Stimulated activated CD8-positive, alpha-beta memory T cell treated with anti-CD3 and anti-CD28 coated beads, Interleukin-4, amount 100 ng/mL, for 1 hour (primary cell): ENCODE measurements at places on chromosomes 11 and 22.

DNA sequence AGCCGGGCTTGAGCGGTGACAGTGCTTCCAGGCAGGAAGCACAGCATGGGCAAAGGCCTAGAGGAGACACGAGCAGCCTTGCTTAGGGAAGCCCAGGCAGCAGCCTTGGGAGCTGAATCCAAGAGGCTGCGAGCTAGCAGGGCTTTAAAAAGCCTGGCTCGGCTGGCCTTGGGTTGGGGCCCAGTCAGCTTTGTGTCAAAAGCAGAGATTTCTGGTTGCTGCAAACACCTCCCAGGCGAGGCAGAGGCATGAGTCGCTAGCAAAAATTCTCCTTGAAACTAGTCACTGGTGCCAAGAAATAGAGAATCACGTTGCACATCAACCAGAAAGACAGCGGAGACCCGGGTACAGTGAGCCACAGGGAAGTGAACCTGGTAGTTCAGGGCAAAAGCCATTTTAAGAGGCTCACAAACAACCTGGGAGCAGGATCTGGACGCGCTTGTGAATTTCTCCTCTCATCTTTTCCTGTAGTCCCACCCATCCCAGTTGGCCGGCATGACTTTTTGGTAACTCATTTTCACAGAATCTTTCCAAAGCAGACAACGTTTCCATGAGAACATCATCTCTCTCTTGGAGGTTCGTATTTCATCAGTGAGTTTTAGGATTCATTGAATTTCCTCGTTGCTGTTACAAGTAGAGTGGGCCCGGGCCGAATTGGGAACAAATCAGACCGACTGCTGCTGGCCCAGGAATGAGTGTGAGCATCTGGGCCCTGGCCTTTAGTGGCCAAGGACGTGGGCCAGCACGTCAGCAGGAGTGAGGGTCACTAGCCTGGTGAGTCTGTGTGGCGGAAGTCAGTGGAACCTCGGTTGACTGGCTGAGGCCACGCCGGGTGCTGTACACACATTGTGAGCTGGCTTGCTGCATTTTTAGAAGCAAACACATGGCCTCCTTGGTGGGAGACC lies 16.4 kb upstream of the FGF4 start:
- DNase-seq = no peak

DNA sequence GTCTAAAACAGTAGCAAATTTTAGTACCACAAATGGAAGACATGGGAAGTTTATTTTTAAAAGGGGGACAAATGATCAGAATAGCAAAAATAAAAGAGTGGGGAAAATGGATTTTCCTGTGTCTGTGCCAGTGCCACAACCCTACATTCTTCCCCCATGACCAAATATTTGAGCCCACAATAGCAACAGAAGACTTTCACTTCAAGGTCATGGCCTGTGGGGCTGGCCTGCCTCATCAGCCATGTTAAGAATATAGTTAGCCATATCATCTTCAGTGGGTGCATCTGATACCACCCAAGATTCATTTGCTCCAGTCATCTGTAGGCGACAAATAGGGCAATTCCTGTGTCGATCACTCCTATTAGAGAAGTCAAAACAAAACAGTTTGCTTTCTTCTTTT lies 26.3 kb downstream of the RNF141 start:
- DNase-seq = no peak

DNA sequence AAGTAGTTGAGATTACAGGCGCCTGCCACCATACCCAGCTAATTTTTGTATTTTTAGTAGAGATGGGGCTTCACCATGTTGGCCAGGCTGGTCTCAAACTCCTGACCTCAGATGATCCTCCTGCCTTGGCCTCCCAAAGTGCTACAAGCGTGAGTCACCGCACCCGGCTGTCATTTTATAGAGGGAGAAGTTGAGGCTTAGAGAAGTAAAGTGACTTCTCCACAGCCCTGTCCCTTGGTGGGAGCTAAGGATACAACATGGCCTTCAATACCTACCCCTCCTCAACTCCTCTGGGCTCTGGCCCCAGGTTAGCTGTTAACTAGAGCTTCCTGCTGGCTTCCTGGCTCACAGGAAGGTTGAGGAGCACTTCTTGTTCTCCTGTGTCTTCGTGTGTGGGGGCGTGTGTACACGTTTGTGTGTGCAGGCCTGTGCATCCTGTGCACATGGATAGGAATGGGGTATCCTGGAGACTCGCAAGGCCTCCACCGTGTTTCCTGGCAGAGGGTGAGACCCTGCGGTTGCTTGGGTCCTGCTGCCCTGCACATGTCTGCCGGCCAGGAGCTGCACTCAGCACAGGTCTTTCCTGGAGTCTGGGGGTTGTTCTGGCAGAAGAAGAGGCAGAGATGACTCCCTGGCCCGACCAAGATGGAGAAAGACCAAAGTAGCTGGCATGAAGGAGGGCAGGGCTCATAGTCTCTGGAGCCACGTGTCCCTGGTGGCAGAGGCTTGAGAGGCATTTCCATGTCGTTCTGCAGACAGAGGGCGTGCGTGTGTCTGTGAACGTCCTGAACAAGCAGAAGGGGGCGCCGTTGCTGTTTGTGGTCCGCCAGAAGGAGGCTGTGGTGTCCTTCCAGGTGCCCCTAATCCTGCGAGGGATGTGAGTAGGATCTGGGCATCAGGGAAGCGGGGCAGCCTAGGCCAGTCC lies 2.4 kb downstream of the SIDT2 start:
- DNase-seq = no peak

DNA sequence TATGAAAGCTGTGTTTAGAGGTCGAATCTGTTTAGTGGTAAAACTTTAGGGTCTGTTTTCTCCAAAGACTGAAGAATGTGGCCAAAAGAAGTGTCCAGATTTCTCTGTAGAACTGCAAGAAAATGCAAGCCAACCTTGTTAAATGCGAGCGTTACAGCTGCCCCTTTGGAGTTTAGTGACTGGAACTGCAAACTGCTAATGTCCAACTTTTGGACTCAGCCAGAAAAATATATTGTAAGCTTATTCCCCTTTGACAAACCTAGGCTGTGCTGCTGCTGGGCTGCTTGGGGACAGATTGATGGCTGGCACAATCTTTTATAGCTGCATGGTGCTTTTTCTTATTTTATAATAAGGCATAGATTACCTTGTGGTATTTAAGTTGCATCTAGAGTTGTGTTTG lies 3.9 kb downstream of the TEAD1 start:
- no peak for DNase-seq

DNA sequence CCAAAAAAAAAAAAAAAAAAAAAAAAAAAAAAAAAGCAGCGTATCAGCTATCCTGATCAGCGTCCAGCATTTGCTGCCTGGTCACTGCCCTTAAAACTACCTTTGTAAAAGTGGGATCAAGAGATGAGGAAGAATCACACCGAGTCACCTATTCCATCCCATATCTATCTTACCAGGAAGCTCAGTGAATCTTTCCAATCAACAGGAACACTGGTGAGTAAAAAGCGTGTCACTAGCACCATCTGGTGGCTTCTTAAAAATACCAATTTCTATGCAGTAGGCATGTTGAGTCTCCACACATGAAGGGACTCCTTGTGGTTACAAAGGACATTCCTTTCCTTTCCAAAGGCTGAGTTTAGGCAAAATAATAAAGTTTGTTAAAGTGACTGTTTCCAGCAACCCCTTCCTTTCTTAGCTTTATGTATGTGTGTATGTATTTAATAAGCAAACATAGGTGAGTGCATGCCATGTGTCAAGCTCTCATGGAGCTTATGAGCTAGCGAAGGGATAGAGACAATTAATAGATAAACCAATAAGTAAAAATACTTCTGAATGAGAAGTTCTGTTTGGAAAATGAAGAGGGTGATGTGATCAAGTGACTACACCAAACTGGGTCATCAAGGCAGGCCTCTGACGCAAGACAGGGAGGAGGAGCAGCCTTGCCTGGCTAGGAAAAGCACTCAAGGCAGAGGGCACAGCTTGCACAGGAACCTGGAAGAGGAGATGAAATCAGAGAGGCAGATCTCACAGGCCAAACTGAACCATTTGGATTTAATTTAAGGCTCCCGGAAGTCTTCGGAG lies 13.9 kb upstream of the TP53AIP1 start:
- no peak for DNase-seq

GRCh38 chr11:15057329-15057728 lies 16.1 kb upstream of the CALCB start:
- no peak for DNase-seq

DNA sequence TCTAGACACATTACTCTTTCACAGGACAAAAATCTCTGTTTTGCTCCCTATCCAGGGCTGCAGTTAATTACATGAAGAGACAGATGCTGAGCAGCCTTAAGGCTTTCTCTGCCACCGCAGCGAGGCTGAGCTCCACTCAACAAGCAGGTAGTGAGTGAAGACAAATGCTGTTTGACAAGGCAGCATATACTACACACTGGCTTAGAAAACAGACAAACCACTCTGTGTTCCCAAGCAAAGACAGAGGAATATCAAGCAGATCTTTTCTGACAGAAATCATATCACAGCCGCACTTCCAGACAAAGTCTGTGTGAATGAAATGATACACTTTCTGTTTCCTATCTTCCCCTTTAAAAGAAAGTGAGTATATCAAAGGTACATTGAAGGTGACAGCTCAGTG lies 368.1 kb downstream of the DCDC1 start:
- DNase-seq = no peak

DNA sequence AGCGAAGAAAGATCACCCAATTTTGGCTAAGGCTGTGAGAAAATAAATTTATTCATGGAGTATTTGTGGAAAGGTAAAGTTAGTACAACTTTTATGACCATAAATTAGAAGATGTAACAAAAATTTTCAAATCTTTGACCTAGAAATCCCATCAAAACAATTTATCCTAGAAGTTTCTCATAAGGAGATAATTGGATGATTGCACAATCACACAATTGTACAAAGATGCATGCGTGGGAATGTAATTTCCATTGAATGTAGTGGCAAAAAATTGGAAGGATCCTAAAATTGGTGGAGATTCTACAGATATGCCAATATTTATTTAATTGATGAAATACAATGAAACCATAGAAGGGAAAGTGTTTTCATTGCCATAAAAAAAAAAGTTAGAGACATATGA lies 11.6 kb downstream of the SRPRA start:
- no peak for DNase-seq

DNA sequence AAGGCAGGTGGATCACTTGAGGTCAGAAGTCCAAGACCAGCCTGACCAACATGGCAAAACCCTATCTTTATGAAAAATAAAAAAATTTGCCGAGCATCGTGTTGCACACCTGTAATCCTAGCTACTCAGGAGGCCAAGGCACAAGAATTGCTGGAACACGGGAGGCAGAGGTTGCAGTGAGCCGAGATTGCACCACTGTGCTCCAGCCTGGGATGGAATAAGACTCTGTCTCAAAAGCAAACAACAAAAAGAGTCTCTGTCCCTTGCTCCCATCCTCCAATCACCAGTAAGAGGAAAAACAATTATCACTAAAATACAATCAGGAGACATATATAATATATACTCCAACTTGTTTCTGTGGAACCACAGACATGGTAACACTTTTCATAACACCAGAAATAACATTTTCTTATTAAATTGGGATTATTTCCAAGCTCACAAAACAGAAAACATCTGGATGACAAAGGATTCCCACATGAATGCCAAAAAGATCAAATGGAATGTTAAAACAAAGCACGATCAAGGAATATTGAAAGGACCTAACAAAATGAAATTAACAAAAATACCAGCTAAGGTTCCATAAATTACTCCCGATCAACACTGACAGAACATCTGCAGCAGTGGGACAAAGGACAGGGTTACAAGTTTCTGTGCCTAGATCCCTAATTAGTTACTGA lies 15.2 kb downstream of the FCHSD2 start:
- DNase-seq = no peak

DNA sequence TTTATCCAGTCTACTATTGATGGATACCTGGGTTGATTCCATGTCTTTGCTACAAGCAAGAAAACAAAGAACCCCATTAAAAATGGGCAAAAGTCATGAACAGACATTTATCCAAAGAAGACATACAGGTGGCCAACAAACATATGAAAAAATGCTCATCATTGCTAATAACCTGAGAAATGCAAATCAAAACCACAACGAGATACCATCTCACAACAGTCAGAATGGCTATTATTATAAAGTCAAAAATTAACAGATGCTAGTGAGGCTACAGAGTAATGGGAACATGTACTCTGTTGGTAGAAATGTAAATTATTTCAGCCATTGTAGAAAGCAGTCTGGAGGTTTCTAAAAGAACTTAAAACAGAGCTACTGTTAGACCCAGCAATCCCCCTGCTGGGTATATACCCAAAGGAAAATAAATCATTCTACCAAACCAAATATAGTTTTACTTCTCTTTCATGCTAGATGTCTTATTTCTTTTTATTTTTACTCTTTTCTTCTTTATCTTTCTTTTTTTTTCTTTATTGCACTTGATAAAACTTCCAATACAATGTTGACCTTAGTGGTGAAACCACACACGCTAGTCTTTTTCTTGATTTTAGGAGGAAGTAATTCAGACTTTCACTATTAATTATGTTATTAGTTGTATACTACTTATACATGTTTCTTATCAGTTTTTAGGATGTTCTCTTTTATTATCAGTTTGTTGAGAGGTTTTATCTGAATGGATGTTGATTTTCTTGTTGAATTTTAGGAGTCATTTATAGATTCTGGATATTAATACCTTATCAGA lies 14.3 kb downstream of the TRIM22 start:
- no peak for DNase-seq

DNA sequence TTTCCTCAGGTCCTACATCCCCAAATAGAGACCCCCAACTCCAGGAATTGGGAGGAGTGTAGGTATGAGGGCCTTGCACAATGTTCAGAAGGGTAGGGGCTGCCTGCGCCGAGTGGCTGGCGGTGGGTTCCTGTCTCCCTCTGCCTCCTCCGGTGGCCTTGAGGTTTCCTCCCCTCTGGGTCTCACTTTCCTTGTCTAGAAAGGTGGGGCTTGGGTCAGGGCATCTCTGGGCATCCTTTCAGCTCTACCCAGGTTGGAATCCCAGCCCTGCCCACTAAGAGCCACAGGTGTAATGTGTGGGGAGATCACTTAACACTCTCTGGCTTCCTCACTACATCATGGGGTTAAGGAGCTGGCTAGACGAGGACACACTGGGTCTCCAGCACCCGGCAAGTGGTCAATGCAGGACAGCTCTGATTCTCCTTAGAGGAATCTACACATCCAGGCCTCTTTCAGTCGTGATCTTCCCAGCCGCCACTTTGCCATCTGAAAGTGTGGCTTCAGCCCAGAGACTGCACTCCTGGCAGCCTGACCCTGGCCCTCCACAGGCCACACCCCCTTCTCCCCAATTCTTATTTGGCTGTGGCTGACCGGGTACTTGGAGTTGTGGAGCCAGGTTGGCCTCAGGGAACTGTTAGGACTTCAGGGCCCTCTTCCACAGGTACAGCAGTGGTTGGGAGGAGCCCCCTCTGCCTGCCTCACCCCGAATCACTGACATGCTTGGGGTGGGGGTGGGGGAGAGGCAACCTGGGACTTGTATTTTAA lies 22.1 kb downstream of the PRDM11 start:
- no peak for DNase-seq

DNA sequence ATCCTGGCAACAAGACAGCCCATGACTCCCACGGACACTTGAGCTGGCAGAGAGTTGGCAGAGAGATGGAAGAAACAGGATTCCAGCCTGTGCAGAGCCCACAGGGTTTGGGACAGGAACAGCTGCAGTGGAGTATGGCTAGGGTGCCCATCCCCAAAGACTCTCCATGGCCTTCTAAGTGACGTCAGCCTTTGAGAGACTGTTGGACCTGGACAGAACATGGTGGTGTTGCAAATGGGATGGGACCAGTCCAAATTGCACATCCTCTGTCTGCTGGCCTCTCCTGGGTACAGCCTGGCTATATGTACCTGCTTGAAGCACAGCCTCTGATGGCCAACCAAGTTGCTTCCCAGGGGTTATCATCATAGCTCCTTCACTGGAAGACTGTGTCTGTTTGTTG lies 34.5 kb downstream of the NOX4 start:
- DNase-seq = no peak
